ENCODE measurements at places on chromosomes 3 and 15.

GRCh38 chr15:71718116-71718910 lies 92.0 kb upstream of the NR2E3 start:
- DNase-seq, result no peak

DNA sequence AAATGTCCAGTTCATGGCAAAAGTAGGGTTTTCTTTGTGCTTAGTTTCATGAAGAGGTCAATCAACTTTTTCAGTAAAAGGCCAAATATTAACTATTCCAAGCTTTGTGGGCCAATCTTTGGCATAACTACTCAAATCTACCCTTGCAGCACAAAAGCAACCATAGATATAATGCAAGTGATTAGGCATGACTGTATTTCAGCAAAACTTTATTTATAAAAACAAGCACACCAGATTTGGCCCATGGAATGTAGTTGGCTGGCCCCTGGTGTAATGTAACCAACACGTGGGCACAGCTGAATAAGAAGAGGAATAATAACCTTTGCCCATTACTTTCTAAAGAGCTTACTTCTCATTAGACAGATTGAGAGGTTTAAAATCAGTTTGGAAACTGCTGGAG lies 50.6 kb downstream of the CASR start:
- DNase-seq, result no peak

DNA sequence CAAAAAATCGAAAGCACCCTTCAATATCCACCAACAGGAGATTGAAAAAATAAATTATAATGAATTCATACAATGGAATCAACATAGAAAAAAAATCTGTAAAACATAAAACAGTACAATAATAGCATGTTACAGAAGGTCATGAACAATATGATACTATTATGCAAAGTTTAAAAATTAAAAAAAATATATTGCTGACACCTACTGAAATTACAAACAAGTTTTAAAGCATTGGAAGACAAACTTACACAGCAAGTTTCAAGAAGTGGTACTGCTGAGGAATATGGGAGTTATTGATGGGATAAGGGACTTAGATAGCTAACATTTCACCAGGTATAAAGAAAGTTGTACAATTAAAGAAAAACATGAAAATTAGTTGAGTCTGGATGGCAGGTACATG lies 89.4 kb downstream of the EFL1 start:
- DNase-seq, result no peak

DNA sequence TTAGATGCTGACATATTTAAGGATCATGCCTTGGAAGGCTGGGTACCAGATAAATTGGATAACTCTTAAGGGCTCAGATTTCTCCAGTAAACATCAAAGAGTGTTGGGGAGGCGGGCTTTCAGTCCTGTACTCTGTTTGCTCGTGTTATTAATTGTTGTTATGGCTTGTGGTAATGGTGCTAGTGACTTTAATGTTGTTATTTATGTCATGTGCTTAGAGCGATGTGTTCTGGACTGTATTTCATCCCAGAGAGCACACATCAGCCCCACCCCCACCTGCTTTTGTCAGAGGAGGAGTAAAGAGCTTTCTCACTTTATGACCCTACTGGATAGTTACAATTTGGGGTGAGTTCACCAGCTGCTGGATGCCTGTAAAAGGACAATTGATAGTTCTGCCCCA lies 386.3 kb downstream of the EPHB1 start:
- DNase-seq, result no peak

DNA sequence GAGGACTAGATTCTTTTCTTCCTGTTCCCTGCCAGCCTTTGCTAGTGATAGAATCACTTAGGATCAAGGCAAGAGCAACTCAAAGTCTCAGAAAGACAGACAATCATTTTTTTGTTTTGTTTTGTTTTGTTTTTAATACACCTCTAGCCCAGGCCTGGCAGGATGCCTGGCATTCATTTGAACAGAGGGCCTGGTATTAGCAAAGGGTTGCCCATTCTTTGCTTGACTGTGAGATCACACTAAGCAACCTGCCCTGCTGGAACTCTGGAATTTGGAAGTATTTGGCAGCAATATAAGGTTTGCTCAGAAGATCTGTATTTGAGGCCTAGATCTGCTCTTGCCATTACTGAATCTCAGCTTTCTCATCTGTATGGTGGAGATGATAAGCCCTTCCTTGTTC lies 21.8 kb upstream of the ATP13A5 start:
- DNase-seq, result no peak

Measured in SW480 (cell line).